ENCODE measurements at places on chromosomes 3 and 15.

DNA sequence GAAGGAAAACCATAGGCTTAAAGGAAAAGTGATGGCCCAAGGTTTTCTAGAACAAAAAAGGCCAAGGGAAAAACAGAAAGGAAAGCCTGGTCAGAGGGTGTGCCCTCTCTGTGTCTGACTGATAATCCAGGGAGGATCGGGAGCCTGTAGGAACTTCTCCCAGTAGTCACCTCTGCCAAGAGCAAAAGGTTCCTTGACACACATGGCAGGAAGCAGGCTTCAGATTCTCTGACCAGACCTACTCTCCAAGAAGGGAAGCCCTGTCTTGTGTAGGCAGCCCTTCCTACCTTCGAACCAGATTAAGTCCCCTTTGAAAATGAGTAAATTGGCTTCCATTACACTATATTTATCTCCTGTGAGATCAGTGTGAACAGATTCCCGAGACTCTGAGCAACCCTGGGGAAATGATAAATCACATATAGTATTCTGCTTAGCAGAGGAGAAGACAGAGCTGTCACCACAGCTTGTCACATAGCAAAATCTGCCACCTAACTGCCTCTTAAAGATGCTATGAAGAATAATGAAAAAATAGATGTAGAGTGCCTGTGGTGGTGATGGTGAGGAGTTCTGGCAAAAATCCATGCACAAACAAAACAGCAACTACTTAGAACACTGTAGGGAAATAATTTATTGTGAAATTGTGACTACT lies 38.8 kb downstream of the PARP14 start:
- no peak for DNase-seq

DNA sequence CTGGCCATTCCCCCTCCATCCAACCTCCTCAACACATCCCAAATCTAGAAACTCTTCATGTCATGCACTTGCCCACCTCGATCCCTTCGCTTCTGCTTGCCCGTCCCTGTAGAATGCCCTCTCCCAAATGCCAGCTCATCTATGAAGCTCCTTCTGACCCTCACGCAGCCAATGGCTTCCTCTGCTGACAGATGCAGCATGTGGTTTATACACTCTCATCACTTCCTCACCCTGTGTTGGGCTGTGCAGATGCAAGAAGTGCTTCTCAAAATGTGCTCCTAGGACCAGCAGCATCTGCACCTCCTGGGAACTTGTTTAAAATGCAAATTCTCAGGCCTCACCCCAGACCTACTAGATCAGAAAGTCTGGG lies 51.7 kb downstream of the SEMA5B start:
- DNase-seq: no peak

DNA sequence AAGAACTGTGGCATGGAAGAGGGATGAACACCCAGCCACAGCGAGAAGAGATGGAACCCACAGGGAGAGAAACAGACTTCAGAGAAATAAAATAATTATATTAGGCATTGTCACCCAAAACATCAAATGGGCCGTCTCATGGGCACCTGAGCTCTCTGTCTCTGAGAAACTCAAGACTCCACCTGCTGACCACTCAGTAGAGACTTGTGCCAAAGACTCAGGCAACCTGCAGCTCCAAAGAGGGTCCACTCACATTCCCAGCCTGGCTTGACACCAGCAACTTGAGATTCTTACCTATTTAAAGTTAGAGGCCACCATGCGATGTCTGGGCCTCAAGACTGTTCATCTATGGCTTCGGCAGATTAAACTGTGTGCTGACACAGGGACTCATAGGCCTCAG lies 12.0 kb downstream of the SEMA5B start:
- no peak for DNase-seq

GRCh38 chr3:190618330-190619030 lies 104.6 kb downstream of the IL1RAP start:
- no peak for DNase-seq

DNA sequence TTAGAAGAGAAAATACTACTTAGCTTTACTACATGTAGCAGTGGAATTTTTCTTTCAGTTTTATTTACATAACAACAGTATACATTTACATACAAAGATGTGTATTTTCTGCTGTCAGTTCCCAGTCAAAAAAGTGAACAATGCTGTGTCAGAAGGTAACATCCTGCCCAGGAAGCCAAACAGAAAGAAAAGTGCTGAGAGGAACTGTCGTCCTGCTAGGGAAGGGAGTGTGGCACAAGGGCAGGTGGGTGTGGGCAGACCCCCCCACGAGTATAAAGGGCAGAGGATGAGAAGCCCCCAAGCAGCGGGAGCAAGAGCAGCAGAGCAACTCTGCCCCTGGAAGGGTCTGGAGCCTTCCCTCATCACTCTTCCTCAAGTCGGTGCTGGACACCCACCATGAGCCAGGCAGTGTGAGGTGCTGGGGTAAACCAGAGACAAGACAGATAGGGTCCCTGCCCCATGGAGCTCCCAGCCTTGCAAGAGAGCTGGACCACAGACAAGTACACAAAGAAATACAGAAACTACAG lies 39.7 kb downstream of the TBC1D2B start:
- DNase-seq: no peak

DNA sequence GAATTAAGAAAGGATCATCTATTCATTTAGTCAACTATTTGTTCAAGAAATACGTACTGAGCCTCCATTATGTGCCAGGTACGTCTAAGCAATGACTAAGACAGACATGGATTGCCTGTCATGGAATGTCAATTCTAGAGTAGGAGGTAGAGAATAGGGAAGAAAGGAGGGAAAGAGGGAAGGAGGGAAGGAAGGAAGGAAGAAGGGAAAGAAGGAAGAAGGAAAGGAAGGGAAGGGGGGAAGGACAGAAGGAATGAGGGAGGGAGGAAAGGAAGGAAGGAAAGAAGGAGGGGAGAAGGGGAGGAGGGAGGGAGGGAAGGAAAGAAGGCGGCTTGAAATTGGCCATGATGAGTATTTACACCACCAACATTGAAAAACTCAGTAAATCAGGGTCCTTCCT lies 39.3 kb upstream of the RFTN1 start:
- DNase-seq: no peak

- no peak for DNase-seq
Measured at GRCh38 chr3:58597770-58598310, 20.6 kb upstream of the FAM107A start.

- DNase-seq: no peak
Measured at GRCh38 chr3:146839727-146840375, 234.7 kb upstream of the PLSCR5 start.

- DNase-seq: no peak
Measured at GRCh38 chr3:121482660-121483059, 63.1 kb downstream of the POLQ start.

GRCh38 chr3:42853056-42853455 lies 22.6 kb downstream of the CYP8B1 start:
- no peak for DNase-seq
